Immature natural killer cell (primary cell): ENCODE measurements at places on chromosomes 16 and 17.
A peak's percentile ranks its signal among the peaks of the same experiment; 100 is the strongest.

GRCh38 chr17:75832164-75832651 is 12.0 kb downstream of the UNC13D start:
- DNase-seq = peak; percentile 83

- no peak for DNase-seq
These were observed 2.1 kb upstream of the TOM1L1 start for GRCh38 chr17:54898576-54898975.

- peak; percentile 82 for DNase-seq
These were observed 199.0 kb downstream of the MSI2 start for GRCh38 chr17:57455063-57455914.

- no peak for DNase-seq
These were observed 29.8 kb downstream of the ZNRF1 start for GRCh38 chr16:75028544-75029135.

DNA sequence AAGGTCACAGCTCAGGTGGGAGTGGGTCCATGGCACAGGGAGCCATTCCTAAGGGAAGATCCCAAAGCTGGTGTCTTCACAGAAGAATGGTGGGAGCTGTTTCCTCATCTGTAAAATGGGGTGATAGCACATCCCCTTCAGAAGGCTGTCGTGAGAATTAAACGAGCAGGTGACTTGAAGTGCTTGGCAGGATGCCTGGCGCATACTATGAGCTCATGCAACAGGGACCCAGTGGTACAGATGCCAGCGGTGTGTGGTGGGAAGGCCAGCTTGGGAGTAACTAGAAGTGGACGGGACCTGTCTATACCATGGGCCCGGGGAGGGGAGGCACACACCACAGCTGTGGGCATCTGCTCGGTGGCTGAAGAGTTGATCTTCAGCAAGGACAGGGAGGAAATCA is 189.3 kb upstream of the TNRC6C start:
- DNase-seq = no peak

DNA sequence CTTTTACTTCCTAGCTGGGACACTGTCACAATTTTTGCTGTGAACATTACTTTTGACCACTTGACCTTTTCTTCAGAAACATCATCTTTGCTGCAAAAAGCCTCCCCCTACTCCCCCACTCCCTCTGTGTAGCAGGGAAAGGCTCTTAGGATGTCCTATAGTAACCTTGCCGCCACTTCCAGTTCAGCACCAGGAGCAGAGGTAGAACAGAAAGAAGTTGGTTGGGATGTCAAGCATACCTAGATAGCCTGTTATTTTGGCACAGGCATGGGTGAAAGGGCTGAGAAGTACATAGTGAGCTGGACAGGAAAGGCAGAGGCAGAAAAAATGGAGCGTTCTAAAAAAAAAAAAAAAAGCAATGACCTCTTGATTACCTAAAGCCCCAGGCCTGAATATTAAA is 31.3 kb downstream of the SMIM36 start:
- no peak for DNase-seq

DNA sequence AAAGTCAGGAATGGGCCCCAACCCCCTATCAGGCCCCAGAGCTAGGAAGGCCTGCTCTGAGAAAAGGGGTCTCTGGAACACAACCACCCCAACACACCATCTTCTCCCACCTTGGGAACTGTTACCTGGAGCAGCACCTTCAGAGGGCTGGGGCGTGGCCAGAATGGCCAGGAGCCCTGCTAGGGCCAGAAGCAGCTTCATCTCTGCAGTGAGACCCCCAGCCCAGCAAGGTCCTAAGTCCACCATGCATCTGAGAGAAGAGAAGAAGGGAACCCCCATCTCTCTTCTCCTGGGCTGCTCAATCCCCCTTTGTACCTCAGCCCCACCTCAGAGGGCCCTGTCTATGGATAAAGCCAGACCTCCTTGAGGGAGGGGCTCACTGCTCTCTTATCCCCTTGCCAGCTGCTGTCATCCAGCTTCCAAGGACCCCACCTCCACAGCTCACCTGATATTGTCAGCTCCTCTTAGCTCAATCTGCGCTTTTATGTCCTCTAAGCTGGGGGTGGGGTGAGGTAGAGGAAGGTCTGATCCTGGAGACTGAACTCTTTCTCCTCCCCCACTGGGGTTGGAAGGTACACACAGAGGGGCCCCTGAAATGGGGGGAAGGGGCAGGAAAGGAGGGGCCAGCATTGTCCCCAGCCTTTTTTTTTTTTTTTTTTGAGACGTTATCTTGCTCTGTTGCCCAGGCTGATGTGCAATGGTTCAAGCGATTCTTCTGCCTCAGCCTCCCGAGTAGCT is at the start of gene MPO:
Gene MPO, minus strand, starts transcription at position 456 of the 738 bp plus-strand sequence. Its CDS starts 177 bp downstream, at position 279.
- no peak for DNase-seq

DNA sequence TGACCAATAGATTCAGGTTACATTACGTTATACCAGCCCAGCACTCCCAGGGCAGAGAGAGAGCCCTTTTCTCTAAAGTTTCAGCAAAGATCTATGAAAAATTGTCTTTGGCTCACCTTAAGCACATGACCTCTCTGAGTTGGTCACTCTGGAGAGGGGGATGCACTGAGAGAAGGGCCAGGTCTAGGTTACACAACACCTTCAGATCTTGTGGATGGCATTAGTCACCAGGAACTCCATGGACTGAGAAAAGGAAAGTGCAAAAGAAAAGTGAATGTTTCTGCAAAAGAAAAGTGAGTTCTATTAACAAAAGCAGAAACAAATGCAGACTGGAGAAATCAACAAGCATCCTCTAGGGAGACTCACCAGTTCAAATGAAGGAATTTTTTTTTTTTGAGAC is 253.3 kb upstream of the SALL1 start:
- DNase-seq = no peak

- DNase-seq = peak; percentile 38
These were observed 207.6 kb downstream of the FTO start for GRCh38 chr16:53911513-53911912.

- DNase-seq = no peak
These were observed 56.5 kb upstream of the CLEC18A start for GRCh38 chr16:69894676-69895075.

DNA sequence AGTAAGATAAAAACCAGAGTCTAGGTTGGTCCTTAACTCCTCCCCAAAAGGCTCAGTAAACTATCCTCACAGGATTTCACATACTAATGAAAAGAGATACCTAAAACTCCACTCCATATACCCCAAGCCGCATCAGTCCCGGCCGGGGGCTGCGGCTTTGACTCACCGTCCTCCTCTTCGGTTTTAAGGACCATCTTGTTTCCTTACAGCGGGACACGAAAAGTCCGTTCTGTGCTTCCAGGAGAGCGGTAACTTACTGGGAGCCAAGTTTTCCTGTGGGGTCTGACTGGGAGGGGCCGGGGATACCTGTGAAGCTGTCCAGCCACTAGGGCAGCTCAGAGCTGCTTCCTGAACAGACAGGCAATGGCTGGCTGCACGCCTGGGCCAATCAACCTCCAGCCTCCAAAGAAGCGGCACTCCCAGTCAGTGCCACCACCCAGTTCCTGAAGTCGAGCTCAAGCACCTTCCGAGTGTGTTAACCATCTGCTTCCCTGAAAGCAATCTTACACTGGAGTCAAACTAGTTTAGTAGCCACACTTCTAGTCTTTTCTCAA is 45.5 kb downstream of the CYTH1 start:
- DNase-seq = peak; percentile 70

GRCh38 chr17:33046361-33047255 is 55.0 kb downstream of the SPACA3 start:
- no peak for DNase-seq

- no peak for DNase-seq
These were observed 171.0 kb downstream of the KATNIP start for GRCh38 chr16:27720731-27721530.

- DNase-seq = no peak
These were observed 169.3 kb upstream of the AXIN2 start for GRCh38 chr17:65730711-65731169.

DNA sequence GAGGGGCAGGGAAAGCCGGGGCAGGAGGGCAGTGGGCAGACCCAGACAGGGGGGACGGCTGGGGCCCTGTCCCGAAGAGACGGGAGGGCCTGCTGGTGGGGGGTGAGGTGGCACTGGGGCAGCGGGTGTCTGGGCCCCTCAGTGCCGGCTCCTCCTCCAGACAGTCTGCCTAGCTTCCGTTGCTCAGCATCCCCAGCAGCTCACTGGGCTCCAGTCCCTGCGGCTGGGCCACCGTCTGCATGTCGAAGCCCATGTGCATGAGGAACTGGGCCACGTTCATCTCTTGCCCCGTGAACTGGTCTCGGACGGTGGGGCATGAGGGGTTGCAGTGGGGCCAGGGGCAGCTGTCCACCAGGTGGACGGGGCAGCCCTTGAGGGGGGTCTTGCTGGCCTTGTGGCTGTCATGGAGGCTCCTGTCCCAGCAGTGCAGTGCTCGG is 5.8 kb upstream of the MYADML2 start:
- DNase-seq = no peak

DNA sequence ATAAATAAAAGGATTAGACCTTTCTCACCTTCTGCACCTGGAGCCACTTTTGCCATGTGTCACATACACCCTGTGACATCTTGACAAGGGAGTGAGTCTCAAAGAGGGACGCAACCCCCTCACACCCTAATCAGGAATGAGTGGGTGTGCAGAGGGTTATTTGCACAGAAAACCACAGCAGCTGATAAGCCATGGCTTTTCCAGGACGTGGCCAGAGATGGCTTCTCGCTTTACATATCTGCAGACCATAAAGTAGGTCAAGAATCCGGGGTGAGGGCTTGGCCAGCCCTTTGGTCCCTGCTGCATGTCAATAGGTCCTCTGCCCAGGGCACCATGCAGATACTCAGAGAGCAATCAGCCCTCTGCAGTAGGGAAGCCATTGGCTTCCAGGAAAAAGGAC is 2.4 kb upstream of the CD300LF start:
- DNase-seq = no peak

DNA sequence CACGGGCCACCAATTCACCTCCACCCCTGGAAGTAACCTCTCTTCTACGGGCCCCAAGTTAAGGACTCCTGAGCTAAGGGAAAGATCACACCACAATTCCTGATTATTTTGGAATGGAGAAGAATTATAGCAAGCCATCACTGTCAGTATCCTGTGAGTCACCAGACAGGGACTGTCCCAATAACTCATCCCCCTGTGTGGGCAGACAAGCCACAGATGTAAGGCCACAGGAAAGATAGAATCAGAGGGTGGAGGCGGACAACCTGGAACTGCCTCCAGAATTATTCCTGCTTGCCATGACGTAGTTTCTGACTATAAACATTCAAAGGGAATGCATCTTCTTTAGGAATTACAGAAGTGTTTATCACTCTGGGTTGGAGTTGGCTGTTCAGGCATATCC is 5.8 kb upstream of the MYO1D start:
- DNase-seq = no peak

DNA sequence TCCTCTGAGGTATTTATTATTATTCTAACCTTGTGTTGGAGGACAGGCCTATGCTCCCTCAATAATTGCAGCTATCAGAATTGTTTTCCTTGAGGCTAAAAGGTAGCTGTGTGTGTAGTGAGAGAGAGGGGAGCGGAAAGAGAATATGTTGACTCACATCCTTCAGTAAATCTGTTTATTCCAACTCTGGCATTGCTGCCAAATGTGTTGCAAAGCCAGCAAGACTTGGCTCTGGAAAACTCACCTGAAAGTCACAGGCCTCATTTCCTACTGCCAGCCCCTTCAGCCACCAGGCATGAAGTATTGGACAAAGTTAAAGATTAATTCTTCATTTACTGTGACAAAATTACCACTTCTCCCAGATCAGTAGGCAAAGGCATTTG is 9.6 kb downstream of the CA10 start:
- no peak for DNase-seq

- DNase-seq = no peak
These were observed 58.7 kb downstream of the KLHDC4 start for GRCh38 chr16:87707097-87707496.

DNA sequence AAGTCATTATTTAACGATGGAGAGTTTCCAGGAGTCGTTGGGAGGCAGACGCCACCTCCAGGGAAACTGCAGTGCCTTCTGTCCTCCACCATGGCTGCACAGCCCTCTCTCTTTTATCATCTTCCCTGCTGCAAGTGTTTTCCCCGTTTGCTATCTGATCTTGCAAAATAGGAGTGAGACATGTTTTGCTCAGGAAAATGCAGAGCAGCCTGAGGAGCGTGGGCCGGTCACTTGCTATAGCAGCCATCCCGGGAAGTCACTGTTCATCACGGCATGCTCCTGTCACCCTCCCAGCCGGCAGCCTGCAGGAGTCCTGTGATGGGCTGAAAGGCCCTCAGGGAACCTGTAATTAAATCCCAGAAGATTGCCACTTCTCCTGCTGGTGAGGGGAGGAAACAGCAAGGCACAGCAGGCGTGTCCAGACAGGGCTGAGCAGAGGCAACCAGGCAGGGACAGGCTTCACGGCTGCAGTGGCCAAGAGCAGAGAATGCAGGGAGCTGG is 143.1 kb downstream of the GSG1L start:
- DNase-seq = no peak

- no peak for DNase-seq
These were observed 112.3 kb downstream of the HS3ST2 start for GRCh38 chr16:22926105-22926751.

- no peak for DNase-seq
These were observed 37.6 kb downstream of the RNF112 start for GRCh38 chr17:19448341-19449268.

DNA sequence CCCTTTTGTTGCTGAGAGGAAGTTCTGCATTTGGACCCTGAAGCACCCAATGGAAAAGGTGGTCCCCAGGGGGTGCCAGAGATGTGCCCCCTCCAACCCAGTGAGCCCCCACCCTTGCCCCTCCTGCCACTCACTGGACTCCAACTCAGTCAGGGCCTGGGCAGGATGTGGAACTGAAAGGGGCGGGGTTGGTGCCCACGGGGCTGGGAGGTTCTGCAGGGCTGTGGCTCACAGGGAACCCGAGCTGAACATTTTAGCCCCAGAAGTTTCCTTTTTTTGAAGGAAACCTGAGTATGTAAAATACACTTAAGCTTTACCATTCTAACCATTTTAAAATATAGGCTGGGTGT is 15.8 kb upstream of the OGFOD3 start:
- peak; percentile 56 for DNase-seq

- no peak for DNase-seq
These were observed 195.2 kb downstream of the MAP2K6 start for GRCh38 chr17:69609473-69610305.

DNA sequence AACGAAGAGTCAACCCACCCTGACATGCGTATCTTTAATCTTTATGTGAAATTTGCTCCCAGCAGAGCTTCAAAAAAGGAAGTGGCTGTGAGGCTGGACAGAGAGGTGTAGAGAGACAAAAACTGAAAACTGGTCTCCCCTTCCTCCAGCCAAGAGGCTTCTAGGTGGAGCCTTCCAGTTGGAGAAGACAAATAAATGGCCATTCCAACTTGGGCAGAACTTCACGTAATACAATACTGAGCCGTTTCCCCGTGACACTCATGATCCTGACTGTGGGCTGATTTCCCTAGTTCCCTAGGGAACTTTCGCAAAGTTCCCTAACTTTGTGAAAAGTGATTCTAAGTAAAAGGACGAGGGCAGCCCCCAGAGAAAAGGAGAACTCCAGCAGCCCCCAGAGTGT is 78.8 kb downstream of the ZFHX3 start:
- no peak for DNase-seq
